ENCODE measurements at places on chromosomes 13 and 19. TPM values are rescaled to one million over a fixed set of nuclear protein-coding genes. Genes with fewer than 3 reads are reported as not detected.

PLPPR3 gene
- 119 TPM for total RNA-seq

ZNF546 gene
- total RNA-seq, result 15.9 TPM

NCR1 gene
- not detected for total RNA-seq

ADPRHL1 gene
- total RNA-seq, result 1.2 TPM

GGN gene
- total RNA-seq, result 0.82 TPM

LYPD3 gene
- total RNA-seq, result under 0.01 TPM

ELSPBP1 gene
- not detected for total RNA-seq

MEX3D gene
- 55.0 TPM for total RNA-seq

RNF113B gene
- not detected for total RNA-seq

PLVAP gene
- under 0.01 TPM for total RNA-seq

OR7E24 gene
- total RNA-seq, result not detected

PALM gene
- total RNA-seq, result 87.2 TPM

ZNF682 gene
- total RNA-seq, result 20.0 TPM

SLC8A2 gene
- total RNA-seq, result 25.3 TPM

BEST2 gene
- total RNA-seq, result not detected

SHISA7 gene
- 4.5 TPM for total RNA-seq

STARD13 gene
- 6.5 TPM for total RNA-seq

NLRP9 gene
- not detected for total RNA-seq

TGFB1 gene
- total RNA-seq, result 0.41 TPM

HPN gene
- total RNA-seq, result not detected

KCTD12 gene
- 124 TPM for total RNA-seq

FUT2 gene
- under 0.01 TPM for total RNA-seq

GGACT gene
- total RNA-seq, result 0.82 TPM

VSTM2B gene
- total RNA-seq, result 28.9 TPM

ZNF135 gene
- 11.8 TPM for total RNA-seq

OR7A10 gene
- not detected for total RNA-seq

MAB21L1 gene
- total RNA-seq, result 1.6 TPM

C19orf81 gene
- not detected for total RNA-seq

KLK3 gene
- total RNA-seq, result not detected

IZUMO1 gene
- total RNA-seq, result not detected

TMEM150B gene
- total RNA-seq, result not detected

ATP7B gene
- 7.3 TPM for total RNA-seq

NLRP7 gene
- total RNA-seq, result 0.82 TPM

DPY19L3 gene
- 28.9 TPM for total RNA-seq

SOX21 gene
- total RNA-seq, result 2.4 TPM

Data from frontal cortex (tissue), 4 donors.